ENCODE measurements at places on chromosomes 7 and 10. TPM values are rescaled to one million over a fixed set of nuclear protein-coding genes. Genes with fewer than 3 reads are reported as not detected.
A peak's percentile ranks its signal among the peaks of the same experiment; 100 is the strongest.

DNA sequence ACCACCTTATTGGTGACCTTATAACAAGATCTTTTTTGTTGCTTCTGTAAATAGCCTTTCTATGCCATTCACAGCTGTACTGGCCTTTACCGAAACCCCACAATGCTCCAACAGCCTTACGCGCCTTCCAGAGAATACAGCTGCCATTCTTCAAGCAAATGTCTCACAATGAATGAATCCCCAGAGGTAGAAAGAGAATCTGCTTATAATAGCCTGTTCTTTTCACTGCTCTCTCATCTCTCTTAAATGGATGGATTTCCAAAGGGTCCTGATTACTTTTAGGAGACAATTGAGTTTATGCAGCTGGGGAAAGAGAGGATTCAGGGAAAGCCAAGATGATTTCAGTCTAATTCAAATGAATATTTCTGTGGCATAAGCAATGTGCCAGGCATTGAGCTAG is 183.1 kb upstream of the PDE1C start:
- no peaks in the 10 kb centered on the region for H3K36me3 ChIP-seq
- DNase-seq, result no peak

DNA sequence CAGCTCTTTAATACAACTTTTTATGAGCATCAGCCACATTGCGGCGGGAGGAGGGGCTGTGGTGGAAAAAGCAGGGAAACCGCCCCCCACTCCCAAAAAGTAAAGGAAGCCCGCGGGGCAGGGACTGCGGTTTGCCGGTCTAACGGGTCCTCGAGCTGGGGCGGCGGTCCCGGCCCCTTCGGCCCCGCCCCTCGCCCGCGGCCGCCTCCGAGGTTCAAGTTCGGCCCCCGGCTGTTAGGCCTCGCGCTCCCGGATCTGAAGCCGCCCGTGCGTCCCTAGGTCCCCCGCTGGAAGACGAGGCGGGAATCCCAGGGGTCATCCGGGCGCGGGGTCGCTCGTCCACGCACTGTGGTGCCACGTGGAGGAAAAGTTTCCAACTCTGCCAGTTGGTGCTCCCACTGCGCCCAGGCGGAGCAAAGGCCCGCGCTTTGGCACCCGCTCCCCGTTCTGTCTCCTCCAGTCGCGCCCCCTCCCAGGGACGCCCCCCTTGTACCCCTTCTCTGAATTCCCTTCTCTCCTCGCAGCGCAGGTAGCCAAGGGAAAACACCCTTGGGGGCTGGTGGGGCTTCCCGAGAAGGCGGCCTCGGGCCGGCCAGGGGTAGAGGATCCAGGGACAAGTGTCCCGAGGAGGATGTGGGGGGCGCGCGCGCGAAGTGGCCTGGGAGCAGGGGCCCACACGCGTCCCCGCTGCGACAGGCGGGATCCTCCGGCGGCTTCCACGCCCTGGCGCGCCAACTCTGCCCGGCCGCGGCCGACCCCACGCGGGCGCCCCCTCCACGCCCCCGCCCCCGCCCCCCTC is 798 bp upstream of the AUTS2 start:
- peak; percentile 54 for DNase-seq
- H3K36me3 ChIP-seq, result no peaks in the 10 kb centered on the region
- H3K27ac ChIP-seq, result peak overlapping the region; percentile 98
- no peaks in the 10 kb centered on the region for H3K27me3 ChIP-seq

DNA sequence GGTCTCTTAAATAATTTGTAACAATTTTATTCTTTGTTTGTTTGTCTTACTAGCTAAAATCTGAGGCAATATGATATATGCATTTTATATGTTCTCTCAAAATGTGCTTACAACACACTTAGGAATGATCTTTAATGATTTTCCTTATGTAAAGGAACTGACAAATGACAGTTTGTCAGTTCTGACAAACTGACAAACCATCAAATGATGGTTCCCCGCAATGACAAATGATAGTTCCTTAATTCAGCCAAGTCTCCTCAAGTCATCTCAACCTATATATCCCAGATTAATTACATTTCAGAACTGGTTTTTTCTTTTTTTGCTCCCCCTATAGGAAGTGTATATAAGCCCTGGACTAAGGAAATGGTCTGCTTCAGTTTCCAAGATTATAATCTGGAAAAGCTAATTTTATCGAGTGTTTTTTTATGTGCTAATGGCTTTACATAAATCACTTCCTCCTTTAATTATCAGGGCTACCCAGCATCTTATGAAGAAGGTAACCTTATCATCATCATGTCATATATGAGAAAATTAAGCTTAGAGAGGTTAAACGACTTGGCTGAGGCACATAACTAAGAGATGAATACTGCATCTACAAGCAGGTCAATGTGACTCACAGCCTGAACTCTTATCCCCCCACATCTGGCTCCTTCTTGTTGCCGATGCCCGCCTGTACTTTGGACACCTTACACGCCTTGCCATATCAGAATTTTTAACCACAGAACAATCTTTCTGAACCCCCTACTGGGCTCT is 75.1 kb downstream of the RELN start:
- H3K27ac ChIP-seq, result no peak overlapping the region
- no peak overlapping the region for H3K4me3 ChIP-seq
- H3K27me3 ChIP-seq, result no peaks in the 10 kb centered on the region
- no peaks in the 10 kb centered on the region for H3K4me1 ChIP-seq

DNA sequence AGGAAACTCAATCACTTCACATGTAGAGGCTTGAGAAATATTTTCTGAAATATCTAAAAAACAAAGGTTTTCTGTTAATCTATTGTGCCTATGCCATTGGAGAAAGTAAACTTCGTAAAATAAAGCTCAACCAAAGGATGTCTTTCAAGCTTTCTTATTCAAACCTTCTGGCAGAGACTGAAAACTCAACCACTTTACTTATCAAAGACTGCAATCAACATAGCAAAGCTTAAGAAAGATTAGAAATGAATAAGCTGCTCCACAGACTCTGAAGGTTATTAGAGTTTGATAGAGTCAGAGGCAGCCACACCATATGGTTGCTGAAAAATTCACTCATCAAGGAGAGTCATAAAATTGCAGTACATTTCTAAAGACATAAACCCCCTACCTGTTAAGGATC is 245.8 kb upstream of the MEOX2 start:
- H3K27me3 ChIP-seq, result no peaks in the 10 kb centered on the region
- DNase-seq, result no peak
- no peak overlapping the region for H3K27ac ChIP-seq
- no peaks in the 10 kb centered on the region for H3K36me3 ChIP-seq
- H3K4me1 ChIP-seq, result no peaks in the 10 kb centered on the region

UPK3B gene
- 77.9 TPM for total RNA-seq

PRSS1 gene
- total RNA-seq, result not detected

DNA sequence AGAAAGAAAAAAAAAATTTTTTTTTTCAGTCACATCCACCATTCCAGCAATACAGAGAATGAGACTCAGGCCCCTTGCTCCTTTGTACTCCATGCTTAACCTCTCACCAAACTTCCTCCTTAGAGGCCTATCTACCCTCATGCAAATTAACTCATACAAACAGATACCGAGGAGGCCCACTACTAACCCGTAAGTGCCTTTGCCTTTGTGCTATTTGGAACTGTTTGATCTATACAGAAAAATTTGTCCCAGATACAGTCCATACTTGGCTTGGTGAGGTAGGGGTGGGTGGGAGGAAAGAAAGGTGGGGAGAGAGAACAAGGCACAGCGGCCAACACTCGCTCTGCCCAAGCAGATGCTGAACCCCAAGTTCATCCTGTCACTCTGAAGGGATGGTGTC is 87.8 kb upstream of the DUSP5 start:
- peak overlapping the region; percentile 73 for H3K27ac ChIP-seq
- no peaks in the 10 kb centered on the region for H3K36me3 ChIP-seq
- no peak for DNase-seq
- no peaks in the 10 kb centered on the region for H3K4me1 ChIP-seq
- no peak overlapping the region for H3K4me3 ChIP-seq
- H3K27me3 ChIP-seq, result no peaks in the 10 kb centered on the region

DNA sequence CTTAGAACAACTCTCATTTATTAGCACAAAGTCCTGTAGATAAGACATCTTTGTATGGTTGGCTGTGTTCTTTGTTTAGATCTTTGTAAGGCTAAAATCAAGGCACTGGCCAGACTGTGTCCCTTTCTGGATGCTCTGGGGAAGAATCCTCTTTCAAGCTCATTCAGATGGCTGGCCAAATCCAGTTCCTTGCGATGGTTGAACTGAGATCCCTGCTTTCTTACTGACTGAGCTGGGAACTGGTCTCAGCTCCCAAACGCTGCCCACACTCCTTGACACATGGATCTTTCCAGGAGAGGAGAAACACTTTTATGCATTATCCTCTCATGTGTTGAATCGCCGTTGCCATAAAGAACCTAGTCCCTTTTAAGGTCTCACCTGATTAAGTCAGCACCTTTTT is 586.5 kb upstream of the IGFBP3 start:
- H3K27me3 ChIP-seq, result no peaks in the 10 kb centered on the region
- DNase-seq, result no peak
- H3K4me3 ChIP-seq, result no peak overlapping the region

GRCh38 chr7:150829426-150829825 is 22.9 kb upstream of the AOC1 start:
- no peaks in the 10 kb centered on the region for H3K36me3 ChIP-seq
- no peak for DNase-seq
- H3K4me3 ChIP-seq, result no peak overlapping the region
- no peak overlapping the region for H3K27ac ChIP-seq
- no peaks in the 10 kb centered on the region for H3K4me1 ChIP-seq
- no peaks in the 10 kb centered on the region for H3K27me3 ChIP-seq

PMS2 gene
- 16.5 TPM for total RNA-seq

GRCh38 chr10:1394155-1394912 is 338.1 kb downstream of the WDR37 start:
- no peaks in the 10 kb centered on the region for H3K36me3 ChIP-seq
- no peak for DNase-seq
- H3K27ac ChIP-seq, result no peak overlapping the region
- H3K4me3 ChIP-seq, result no peak overlapping the region

MNX1 gene
- total RNA-seq, result 0.33 TPM

GRCh38 chr10:101267290-101267680 is 38.0 kb upstream of the LBX1 start:
- H3K4me1 ChIP-seq, result no peaks in the 10 kb centered on the region
- H3K36me3 ChIP-seq, result no peaks in the 10 kb centered on the region
- H3K27ac ChIP-seq, result no peak overlapping the region
- peaks cover 4% of the 10 kb centered on the region for H3K27me3 ChIP-seq

GRCh38 chr10:85510682-85511081 is 855.9 kb downstream of the GRID1 start:
- no peak overlapping the region for H3K4me3 ChIP-seq
- no peaks in the 10 kb centered on the region for H3K4me1 ChIP-seq
- no peaks in the 10 kb centered on the region for H3K36me3 ChIP-seq
- H3K27ac ChIP-seq, result no peak overlapping the region
- DNase-seq, result no peak
